ENCODE measurements at places on chromosomes 6 and 20. TPM values are rescaled to one million over a fixed set of nuclear protein-coding genes. Genes with fewer than 3 reads are reported as not detected.

The XKR7 gene
- total RNA-seq: not detected

The TMEM170B gene
- total RNA-seq: 1.7 TPM

The JAG1 gene
- total RNA-seq: 59.7 TPM

The CFAP61 gene
- not detected for total RNA-seq

The POU5F1 gene
- 27.8 TPM for total RNA-seq

DNA sequence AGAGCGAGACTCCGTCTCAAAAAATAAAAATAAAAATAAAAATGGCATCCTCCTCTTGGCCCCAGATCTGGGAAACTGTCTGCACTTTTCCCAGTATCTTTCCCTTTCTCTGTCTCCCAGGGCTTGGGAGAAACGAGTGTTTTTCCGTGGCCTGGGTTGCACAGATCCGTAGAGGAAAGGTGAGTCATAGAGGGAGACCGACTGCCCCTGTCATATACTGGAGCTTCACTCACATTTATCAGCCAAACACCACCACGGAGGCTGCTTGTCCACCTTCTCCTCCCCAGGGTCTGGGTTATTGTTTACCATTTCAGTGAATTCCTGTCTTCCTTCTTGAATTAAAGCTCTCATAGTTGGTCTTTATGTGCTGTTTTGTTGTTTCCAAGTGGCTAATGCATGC lies 31.9 kb upstream of the EIF2S2 start:
- no peak overlapping the region for H3K27ac ChIP-seq
- no peaks in the 10 kb centered on the region for H3K27me3 ChIP-seq
- no peaks in the 10 kb centered on the region for H3K4me1 ChIP-seq
- H3K36me3 ChIP-seq: no peaks in the 10 kb centered on the region

GRCh38 chr6:106165885-106166485 lies 79.8 kb downstream of the PRDM1 start:
- no peak for DNase-seq
- no peak overlapping the region for H3K4me3 ChIP-seq
- H3K27me3 ChIP-seq: no peaks in the 10 kb centered on the region

GRCh38 chr20:36974660-36975059 lies 23.2 kb upstream of the SAMHD1 start:
- DNase-seq: no peak
- no peaks in the 10 kb centered on the region for H3K27me3 ChIP-seq
- H3K4me3 ChIP-seq: no peak overlapping the region
- H3K27ac ChIP-seq: no peak overlapping the region

GRCh38 chr6:154277629-154278017 lies 79.0 kb downstream of the IPCEF1 start:
- H3K27ac ChIP-seq: no peak overlapping the region
- DNase-seq: no peak
- H3K4me3 ChIP-seq: peak overlapping the region; percentile 24
- H3K27me3 ChIP-seq: no peaks in the 10 kb centered on the region
- H3K36me3 ChIP-seq: no peaks in the 10 kb centered on the region
- H3K4me1 ChIP-seq: no peaks in the 10 kb centered on the region

DNA sequence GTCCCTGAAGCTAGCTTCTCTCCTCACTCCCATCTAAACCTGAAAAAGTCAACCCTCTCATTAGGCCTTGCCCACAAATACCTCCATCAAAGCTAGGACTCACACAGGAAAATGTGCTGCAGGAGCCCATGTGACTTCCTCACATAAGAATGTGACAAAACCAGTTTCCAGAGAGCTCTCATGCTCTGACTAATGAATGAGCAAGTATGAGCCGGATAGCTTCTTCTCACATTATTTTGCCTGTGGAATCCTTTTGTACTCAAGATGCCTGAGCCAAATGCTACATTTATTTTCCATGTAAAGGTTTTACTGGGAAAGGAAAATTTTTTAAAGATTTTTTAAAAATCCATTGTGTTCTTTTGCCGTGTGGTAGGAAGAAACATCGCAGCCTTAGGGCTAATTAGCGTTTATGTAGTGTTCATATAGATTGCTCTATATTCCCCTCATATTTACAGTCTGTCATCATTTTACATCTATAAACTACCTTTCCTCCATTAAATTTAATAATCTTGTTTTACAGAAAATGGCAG lies 68.6 kb upstream of the CCN6 start:
- no peak overlapping the region for H3K4me3 ChIP-seq
- DNase-seq: no peak
- no peak overlapping the region for H3K27ac ChIP-seq
- H3K27me3 ChIP-seq: no peaks in the 10 kb centered on the region

GRCh38 chr6:44230034-44230675 lies 6.8 kb downstream of the SLC29A1 start:
- H3K27ac ChIP-seq: no peak overlapping the region
- H3K4me1 ChIP-seq: peaks cover 44% of the 10 kb centered on the region
- H3K27me3 ChIP-seq: no peaks in the 10 kb centered on the region
